ENCODE measurements at places on chromosomes 5 and 9.

- DNase-seq: no peak
These were observed 4.7 kb upstream of the RASGEF1C start for GRCh38 chr5:180213657-180214207.

GRCh38 chr9:133822430-133823065 is 84.4 kb upstream of the SARDH start:
- DNase-seq: no peak

DNA sequence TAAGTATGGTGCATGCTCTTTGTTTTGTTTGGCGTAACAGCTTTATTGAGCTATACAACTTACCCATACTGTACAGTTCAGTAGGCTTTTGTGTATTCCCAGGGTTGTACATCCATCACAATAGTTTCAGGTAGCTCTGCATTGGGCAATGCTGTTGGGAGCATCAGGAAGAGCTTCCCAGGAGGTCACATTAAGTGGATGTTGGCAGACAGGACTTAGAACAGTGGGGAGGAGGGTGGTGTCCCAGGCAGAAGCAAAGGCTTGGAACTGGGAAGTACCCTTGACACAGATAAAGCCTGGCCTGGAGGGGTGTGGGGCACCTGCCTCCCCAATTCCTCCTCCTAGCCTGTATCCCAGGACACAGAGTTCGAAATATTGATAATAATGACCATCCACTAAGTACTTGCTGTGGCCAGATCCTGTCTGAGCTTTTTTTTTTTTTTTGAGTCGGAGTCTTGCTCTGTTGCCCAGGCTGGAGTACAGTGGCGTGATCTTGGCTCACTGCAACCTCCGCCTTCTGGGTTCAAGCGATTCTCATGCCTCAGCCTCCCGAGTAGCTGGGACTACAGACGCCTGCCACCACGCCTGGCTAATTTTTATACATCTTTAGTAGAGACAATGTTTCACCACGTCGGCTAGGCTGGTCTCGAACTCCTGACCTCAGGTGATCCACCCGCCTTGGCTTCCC is 1.3 kb downstream of the BBLN start:
- DNase-seq: no peak

DNA sequence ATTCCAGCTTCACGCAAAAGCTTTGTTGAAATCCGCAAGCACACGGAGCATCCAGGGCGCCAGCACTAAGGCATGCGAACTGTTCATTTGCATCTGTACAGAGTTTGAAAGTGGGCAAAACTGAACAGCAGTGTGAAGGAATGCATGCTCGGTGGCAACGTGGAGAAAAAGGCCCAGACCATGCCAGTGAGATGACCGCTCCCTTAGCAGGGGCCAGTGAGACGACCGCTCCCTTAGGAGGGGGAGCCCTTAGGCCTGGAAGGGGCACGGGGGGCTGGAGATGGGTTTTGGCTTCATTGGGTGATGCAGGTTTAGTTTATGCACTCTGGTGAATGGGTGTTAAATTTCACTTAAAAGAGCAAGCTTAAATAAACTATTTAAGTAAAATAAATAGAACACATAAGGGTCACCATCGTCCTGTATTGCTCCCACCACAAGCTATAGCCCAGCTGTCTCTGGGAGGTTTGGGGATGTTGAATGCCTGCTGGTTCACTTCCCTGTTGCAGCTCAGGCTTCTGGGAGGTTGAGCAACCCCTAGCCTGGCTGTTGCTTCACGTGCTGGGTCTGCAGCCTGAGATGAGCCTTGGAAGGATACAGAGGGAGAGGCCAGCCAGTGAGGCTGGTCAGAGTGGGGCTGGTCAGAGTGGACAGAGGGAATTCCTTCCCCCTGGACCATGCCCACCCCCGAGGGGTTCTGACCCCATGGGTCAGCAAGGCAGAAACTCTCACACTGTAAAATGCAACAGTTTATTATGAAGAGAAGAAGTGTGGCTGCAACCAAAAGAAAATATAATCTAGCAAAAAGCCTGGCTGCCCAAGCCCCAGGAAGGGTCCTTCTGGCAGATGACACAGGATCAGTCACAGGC is 4.6 kb upstream of the FCN1 start:
- DNase-seq: no peak

DNA sequence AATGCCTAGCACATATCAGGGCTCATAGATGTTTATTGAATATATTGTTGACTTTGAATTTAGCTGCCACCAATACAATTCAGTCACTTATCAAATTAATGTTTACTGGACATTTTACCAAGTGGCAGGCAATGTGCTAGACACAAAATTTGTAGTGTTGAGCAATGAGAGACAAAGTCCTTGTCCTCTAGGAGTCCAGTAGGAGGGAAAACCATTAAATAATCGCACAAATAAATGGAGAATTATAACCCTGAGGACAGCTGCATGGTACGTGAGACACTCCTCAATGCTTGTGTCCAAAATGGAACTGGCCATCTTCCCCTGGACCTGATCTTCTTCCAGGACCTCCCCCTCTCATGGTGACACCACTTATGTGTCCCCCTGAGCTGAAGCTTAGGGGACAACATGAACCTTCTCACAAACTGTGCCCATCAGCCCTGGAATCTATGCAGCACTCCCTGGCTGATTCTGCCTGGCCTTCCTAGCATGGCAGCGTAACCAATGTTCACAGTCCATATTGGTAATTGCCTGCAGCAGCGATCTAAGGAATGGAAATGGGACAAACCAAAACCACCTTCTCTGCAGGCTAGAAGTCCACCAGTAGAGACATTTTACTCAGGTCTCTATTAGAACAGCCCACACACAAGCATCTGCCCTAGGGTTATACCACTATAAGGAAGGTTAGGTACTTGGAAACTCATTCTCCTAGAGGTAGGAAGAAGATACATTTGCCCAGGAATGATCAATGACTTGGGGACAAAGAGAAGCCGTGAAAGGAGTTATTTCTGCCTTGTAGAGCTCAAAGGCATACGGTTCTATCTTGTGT is 75.5 kb downstream of the FGF1 start:
- no peak for DNase-seq

GRCh38 chr5:75460532-75460931 is 50.9 kb downstream of the CERT1 start:
- no peak for DNase-seq

DNA sequence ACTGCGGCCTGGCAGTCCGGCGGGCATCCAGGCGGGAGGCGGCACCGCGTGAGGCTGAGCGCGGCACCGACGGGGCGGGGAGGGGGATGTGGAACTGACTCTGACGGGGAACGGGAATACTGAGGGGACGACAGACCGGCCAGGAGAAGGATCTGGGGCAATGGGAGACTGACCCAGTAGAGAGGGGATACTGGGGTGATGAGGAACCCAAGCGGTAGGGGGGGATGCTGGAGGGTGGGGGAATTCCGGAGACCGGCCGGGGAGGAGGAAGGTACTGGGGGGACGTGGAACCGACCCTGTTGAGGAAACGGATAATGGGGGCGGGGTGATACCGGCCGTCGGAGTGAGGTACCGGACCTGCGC is 423 bp downstream of the IPPK start:
- no peak for DNase-seq

DNA sequence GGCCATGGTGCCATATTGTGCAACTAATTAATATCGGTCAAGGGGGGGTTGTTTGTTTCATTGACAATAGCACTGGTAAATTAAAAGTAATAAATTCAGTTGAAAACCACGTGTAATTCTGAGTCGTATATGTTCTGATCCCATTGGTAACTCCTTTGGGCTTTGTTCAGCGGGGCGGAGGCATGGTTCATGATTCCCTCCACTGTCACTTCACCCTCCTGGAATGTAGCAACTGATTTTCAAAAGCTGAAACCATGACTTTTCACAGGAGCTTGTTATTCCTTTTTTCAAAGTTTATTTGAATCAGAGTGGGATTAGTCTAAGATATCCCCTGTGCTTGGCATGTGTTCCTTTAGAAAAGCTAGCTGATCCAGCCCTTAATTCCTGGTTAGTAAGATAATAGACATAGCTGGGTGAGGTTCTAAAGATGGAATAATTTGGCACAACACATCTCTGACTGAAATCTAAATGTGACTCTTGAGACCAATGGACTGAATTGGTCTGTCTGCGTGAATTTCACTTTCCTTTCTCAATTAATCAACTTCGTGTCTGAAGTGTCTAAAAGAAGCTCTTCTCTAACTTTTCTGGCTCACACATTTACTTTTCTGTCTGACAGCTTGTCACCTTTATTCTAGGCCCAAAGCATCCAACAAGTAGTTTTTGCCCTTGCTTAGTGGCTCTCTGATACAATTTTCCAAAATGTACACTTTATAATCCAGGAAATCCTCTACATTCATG is 185.7 kb upstream of the VCAN start:
- no peak for DNase-seq

- no peak for DNase-seq
These were observed 1.1 kb downstream of the PDCD1LG2 start for GRCh38 chr9:5511476-5511875.

DNA sequence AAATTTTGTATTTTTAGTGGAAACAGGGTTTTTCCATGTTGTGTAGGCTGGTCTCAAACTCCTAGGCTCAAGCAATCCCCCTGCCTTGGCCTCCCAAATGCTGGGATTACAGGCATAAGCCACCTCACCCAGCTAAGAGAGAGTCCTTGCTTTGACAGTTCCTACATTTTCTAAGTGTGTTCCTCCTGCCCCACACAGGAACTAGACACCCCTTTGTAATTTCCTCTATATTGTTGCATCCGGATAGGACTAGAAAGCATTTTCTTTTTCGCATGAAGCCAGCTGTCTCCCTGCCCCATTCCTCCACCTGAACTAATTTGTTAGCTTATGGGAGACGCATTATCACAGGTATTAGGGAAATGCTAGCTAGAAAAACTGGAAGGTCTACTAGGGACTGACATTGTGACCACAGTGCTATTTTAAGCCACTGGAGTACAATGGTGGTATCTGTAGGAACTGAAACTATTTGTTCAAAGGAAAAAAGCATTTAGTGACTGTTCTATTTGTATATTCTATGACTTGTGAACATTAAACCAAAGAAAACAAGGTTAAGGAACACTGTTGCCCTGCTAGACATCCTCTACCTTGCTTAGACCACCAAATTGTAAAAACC is 214.1 kb downstream of the SMARCA2 start:
- no peak for DNase-seq

Data from CD4-positive, alpha-beta T cell (primary cell).